ENCODE measurements at places on chromosomes 11 and 22.

GRCh38 chr11:64241241-64241490 is 271 bp downstream of the FKBP2 start:
- DNase-seq, result no peak

- DNase-seq, result no peak
Measured at GRCh38 chr11:20045098-20045688, 115.1 kb downstream of the DBX1 start.

GRCh38 chr11:73553266-73553665 is 44.6 kb downstream of the FAM168A start:
- no peak for DNase-seq

DNA sequence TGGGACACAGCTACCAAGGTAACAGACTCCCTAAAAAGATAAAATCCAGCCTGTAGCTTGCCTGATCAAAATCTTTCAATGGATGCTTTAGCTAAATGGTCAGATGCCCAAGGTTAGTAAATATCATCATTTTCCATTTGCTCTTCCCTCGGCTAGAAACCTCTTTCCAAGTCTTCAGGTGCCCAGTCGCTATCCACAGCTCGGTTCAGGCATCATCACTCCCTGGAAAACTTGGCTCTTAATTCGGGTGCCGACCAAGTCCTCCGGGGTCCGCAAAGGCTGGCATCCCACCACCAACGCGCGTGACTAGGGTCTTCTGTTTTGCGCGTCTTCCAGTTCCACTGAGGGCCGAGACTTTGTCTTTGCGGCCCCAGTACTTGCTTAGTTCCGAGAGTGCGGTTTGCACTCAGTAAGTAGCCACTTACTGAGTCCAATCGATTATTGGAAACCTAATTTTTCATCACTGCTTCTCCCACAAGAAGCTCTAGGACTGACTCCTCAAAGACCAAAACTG is 44.3 kb downstream of the OR4D9 start:
- DNase-seq, result no peak

GRCh38 chr11:8910649-8911026 is 351 bp upstream of the AKIP1 start:
- DNase-seq, result no peak

GRCh38 chr11:117807482-117808327 is 10.7 kb upstream of the DSCAML1 start:
- DNase-seq, result peak; percentile 79

DNA sequence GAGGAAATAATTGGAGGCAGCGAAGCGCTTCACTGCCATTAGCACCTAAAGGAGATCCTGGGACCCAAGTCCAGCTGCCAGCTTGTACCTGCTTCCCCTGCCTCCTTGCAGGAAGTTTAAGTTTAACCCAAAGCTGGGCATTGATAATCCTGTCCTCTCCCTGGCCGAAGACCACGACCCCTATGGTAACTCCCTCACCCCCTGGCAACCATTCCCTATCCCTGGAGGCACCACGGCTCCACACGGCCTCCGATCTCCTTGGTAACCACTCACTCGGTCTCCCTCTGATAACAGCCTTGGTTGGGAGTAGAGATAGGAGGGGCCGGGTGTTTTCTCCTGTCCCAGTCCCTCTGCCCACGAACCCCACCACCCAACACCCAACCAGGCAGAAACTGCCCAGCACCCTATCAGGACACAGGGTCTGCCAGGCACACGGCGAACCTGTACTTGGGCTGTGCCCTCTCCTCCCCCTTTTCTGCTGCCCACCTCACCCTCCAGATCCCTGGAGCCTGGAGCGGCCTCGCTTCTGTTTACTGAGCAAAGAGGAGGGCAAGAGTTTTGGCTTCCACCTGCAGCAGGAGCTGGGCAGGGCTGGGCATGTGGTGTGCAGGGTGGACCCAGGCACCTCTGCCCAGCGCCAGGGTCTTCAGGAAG is 833 bp downstream of the NHERF4 start:
- no peak for DNase-seq

- no peak for DNase-seq
Measured at GRCh38 chr11:27902981-27903624, 202.8 kb upstream of the BDNF start.

- DNase-seq, result no peak
Measured at GRCh38 chr11:76863196-76863777, 2.6 kb downstream of the ACER3 start.

GRCh38 chr11:2186669-2187279 is 15.2 kb upstream of the TH start:
- DNase-seq, result no peak

DNA sequence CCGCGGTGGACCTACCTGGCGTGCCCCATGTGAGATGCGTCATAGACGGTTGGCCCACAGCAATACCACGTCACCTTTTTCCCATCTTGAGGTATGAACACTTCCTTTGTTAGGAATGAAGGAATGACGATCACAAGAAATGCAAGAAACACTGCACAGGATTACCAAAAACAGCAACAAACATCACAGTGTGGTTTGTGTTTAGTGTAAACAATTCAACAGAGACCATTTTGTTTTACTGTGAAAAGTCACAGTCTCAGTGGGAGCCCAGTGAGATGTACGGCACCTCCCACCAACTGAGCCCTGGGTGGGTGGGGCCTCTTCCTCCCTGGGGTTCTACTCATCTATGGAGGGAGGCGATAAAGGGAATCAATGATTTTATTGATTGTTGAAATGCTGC is 16.3 kb downstream of the CARS1 start:
- DNase-seq, result no peak

- DNase-seq, result peak; percentile 15
Measured at GRCh38 chr11:117907276-117908108, 21.7 kb downstream of the TMPRSS13 start.

DNA sequence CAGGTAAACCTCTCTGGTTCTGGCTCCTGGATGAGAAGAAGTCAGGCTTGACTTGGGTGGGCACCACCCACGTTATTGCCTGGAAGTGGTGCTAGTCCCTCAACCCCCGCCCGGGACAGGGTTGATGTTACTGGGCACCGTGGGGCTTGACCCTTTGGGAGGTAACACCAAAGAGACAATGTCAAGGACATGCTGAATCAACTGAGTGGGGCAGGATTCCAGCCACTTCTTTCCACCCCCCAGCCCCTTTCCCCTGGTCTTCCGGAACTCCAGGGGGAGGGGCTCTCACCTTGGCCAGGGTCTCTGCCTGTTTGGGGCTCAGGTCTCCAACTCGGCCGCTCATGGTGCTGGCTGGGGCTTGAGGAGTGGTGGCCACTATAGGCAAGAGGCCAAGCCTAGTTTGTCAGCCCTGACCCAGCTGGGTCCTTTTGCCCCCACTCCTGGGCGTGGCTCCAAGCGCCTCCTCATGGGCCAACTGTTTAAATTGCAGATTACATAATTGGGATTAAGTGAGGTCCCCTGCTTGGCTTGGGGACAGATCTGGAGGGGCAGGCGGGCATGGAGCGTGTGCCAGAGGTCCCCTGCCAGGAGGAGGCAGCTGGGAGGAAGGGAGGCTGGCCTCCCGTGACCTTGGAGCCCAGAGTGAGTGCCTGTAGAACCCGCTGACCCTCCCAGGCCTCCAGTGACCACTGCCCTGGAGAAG is at the start of gene SEC14L3:
Gene SEC14L3 (minus strand): TSS at position 402 of the 703 bp plus-strand sequence. CDS start 59 bp downstream, at position 343.
- no peak for DNase-seq

DNA sequence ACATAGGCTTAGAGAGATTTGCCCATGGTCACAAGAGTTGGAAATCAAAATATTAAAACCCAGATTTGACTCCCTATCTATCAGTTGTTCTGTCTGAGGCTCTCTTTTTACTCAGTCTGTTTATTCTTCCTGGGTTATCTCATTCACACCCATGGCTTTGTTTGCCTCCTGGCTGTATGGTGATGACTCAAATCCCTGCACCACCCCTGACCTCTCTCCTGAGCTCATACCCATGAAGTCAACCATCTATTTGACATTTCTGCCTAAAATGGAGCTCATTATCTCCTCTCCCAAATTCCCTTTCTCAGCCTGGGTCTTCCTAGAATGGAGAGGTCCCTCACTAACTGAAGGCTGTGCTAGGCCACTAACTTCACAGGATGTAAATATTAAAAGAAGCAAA is 27.8 kb upstream of the CCDC134 start:
- DNase-seq, result no peak
